ENCODE measurements at places on chromosomes 2 and 18.

- DNase-seq: peak; percentile 5
- H3K4me1 ChIP-seq: no peaks in the 10 kb centered on the region
- H3K36me3 ChIP-seq: no peaks in the 10 kb centered on the region
- H3K27me3 ChIP-seq: no peaks in the 10 kb centered on the region
These were observed 29.7 kb upstream of the GPC1 start for GRCh38 chr2:240405684-240406313.

DNA sequence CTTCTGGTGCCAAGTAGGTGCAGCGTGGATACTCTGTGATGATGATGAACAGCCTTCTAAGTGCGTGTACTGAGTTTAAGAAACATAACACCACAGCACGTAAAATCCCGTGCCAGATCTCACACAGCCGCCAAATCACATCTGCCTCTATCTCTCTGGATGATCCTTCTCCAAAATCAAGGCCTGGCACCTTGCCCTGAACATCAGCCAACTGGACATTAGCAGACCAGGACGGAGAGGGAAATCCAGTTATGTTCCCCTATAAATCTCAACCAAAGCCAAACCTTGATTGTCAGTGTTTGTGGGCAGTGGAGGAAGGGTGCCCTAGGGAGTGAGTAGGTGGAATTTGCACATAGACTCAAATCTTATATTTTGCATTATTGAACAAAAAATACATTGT, 164.3 kb downstream of the MIB1 start:
- H3K4me1 ChIP-seq: no peaks in the 10 kb centered on the region
- H3K27ac ChIP-seq: no peak overlapping the region
- H3K27me3 ChIP-seq: no peaks in the 10 kb centered on the region
- H3K36me3 ChIP-seq: no peaks in the 10 kb centered on the region
- no peak for DNase-seq
- H3K4me3 ChIP-seq: no peak overlapping the region

DNA sequence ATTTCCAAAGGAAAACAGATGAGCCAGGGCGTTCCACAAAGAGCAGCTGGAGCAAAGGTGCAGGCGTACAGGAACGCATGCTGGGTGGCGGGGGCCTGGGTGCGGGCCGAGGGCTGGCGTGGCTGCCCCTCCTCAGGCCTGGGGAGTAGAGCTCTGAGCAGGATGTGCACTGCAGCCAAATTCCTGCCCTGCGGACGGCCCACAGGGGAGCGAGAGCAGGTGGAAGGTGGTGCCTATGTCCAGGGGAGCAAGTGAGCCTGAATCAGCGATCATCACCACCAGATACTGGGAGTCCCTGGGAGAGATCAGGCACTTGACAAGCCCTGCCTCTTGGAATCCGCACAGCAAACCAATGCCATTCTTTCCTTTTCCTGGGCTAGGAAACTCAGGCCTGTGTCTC, 106.3 kb downstream of the GBX2 start:
- H3K4me3 ChIP-seq: no peak overlapping the region
- no peaks in the 10 kb centered on the region for H3K27me3 ChIP-seq
- H3K36me3 ChIP-seq: no peaks in the 10 kb centered on the region
- no peak overlapping the region for H3K27ac ChIP-seq
- H3K4me1 ChIP-seq: no peaks in the 10 kb centered on the region
- no peak for DNase-seq

DNA sequence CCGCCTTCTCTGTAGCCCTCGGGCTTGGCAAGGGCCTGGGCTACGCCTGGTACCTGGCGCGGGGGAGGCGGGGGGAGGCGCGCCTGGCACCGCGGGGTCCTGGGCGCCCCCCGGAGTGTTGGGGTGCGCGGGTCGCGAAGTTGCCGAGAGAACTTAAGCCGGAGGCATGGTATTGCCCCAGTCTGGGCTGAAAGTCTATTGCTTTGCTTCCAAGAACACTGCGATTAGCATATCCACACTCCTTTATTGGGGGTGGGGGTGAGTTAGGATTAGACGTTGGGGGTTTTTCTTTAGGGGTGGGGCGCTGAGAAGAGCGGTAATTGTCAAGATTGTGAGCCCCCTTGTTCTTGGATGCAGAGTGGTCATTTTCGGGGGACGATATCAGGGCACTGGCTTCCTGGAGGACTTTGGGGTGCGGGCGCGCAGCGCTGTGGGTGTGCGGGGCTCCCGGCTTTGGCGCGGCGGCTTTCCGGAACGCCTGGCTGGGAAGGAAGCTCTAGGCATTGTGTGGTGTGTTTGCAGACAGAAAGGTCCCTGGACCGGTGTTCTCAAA, 798 bp downstream of the TANC1 start:
- DNase-seq: no peak
- no peaks in the 10 kb centered on the region for H3K27me3 ChIP-seq
- H3K4me3 ChIP-seq: peak overlapping the region; percentile 62
- no peaks in the 10 kb centered on the region for H3K36me3 ChIP-seq

DNA sequence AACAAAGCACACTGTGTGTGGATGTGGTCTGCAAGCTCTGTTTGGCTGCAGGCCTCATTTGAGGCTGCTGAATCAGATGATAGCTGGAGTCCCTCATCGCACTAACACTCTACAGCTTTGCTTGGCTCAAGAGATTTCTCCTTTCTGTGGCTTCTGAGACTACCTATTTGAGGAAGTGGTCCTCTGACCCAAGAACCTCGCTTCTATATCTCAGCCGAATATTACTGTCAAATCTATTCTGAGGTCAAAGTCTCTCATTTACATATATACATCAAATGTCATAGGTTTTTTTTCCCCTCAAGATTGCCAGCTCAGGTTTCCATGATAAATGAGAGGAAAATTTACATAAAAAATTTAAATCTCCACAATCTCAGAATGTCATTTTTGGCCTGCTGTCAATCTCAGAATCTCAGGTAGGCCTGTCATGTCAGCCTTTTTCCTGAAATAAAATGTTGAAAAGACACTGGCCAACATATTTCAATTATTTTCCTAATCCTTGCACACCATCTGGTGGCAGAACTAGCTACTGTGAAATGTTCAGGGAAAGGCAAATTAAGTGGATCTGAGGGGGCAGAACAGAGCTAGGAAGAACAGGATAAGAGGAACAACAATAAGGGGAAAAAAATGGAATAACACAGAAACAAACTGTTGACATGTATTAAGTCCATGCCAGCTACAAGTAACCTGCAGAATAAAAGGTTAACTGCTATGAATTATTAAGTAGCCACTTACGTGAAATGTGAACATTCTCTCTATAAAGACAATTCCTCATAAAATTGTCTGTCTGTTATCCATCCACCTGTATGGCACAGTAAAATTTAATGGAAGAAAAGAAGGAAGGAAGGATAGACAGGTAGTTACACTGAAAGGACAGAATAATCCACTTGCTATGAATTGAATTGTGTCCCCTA, 39.3 kb downstream of the AP1S3 start:
- H3K4me1 ChIP-seq: peaks cover 14% of the 10 kb centered on the region
- H3K4me3 ChIP-seq: no peak overlapping the region
- H3K27ac ChIP-seq: peak overlapping the region; percentile 62
- DNase-seq: peak; percentile 71
- no peaks in the 10 kb centered on the region for H3K27me3 ChIP-seq

GRCh38 chr18:54906331-54907185, 52.7 kb downstream of the CCDC68 start:
- peaks cover 21% of the 10 kb centered on the region for H3K36me3 ChIP-seq
- H3K4me3 ChIP-seq: no peak overlapping the region
- no peaks in the 10 kb centered on the region for H3K4me1 ChIP-seq
- no peak overlapping the region for H3K27ac ChIP-seq
- DNase-seq: no peak
- H3K27me3 ChIP-seq: no peaks in the 10 kb centered on the region

DNA sequence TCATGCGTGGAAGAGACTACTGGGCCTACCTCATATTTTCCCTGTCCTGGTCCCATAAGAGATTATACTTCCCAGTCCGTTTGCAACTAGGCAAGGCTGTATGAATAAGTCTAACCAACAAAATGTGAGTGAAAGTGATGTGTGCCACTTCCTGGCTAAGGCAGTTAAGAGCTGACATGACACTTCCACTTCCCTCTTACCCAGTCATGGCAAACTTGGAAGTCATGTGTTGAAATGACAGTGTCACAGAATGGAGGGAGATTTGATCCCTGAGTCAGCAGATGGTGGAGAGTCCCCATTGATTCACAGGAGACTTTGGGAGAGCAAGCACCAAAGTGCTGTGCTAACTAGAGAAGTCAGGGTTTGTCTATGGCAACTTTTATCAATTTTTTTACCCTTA, 36.4 kb downstream of the TACR1 start:
- H3K36me3 ChIP-seq: no peaks in the 10 kb centered on the region
- no peak for DNase-seq
- H3K4me1 ChIP-seq: no peaks in the 10 kb centered on the region
- H3K4me3 ChIP-seq: no peak overlapping the region
- no peak overlapping the region for H3K27ac ChIP-seq
- H3K27me3 ChIP-seq: no peaks in the 10 kb centered on the region

DNA sequence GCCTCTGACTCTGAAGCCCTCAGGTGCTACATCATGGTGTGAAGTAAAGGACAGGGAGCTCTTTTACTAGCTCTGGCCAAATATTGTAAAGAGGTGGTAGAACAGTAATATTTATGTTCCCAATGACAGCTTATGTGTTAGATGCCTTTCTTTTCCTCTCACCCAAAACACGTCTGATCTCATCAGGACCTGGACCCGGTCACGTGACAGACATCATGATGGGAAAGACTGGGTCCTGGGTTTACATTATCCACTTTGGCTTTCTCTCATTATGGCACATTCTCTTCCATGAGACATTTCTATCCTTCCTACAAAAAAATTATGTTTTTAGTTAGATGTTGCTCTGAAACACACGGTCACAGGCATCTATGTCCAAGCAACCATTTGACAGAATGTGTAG, 548.7 kb upstream of the CDH7 start:
- H3K36me3 ChIP-seq: no peaks in the 10 kb centered on the region
- no peak overlapping the region for H3K4me3 ChIP-seq
- H3K27me3 ChIP-seq: no peaks in the 10 kb centered on the region
- no peak for DNase-seq
- no peaks in the 10 kb centered on the region for H3K4me1 ChIP-seq

DNA sequence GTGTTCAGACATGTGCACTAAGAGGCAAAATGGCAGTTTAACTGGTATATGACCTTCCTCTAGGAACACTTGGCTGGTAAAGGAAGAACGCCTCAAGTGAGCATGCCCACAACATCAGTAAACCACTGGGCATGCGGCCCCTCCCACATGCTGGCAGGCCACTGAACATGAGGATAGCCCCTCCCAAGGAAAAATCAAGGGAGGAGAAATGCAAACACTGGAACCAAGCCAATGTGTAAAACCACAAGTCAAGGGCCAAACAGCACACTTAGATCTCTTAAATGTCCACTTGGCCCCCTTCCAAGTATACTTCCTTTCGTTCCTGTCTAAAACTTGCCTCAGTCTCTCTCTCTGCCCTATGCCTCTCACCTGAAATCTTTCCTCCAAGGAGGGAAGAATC, 980.8 kb downstream of the TSN start:
- H3K27me3 ChIP-seq: no peaks in the 10 kb centered on the region
- no peak overlapping the region for H3K27ac ChIP-seq
- no peaks in the 10 kb centered on the region for H3K4me1 ChIP-seq
- H3K4me3 ChIP-seq: no peak overlapping the region
- peak; percentile 68 for DNase-seq

- H3K4me3 ChIP-seq: no peak overlapping the region
- no peaks in the 10 kb centered on the region for H3K36me3 ChIP-seq
- peak; percentile 38 for DNase-seq
- no peak overlapping the region for H3K27ac ChIP-seq
- H3K27me3 ChIP-seq: no peaks in the 10 kb centered on the region
- H3K4me1 ChIP-seq: no peaks in the 10 kb centered on the region
These were observed 145.4 kb downstream of the KLHL29 start for GRCh38 chr2:23530206-23530908.

DNA sequence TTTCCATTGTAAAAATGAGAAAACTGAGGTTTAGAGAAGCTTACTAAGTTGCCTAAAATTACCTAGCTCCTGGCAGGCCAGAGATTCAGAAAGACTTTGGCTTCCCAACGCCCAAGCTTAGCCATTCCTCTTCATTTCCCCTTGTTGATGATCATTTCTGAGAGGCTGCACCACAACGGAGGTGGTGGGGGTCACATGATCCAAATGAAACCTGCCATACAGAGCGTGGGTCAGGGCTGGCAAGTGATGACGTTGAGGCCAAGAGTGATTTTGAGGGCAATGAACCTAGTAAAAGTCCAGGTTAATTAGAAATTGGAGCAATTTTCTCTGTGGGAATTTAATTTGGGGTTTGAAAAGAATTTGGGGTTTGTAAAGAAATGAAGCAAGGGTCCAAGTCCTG, 109.9 kb downstream of the TMEM182 start:
- H3K4me3 ChIP-seq: no peak overlapping the region
- H3K36me3 ChIP-seq: no peaks in the 10 kb centered on the region
- H3K27ac ChIP-seq: no peak overlapping the region
- no peaks in the 10 kb centered on the region for H3K27me3 ChIP-seq
- no peak for DNase-seq

DNA sequence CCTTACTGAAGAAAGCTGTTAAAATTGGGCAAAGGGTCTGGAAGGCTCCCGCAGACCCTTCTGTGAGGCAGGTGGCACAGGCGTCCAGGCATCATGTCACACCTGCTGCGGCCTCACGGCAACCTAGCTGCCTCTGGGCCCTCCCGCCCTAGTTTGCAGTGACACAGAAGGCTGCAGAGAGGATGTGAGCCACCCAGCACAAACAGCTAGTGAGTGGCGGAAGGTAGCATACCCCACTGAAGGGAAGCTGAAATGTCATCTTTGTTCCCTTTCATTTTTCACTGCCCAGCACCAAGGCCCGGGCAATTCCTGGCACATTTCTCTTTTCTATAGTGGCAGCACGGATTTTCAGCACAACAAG, 53.8 kb downstream of the TRAPPC12 start:
- H3K4me3 ChIP-seq: no peak overlapping the region
- DNase-seq: no peak
- H3K27ac ChIP-seq: no peak overlapping the region

- no peak overlapping the region for H3K27ac ChIP-seq
- no peaks in the 10 kb centered on the region for H3K27me3 ChIP-seq
- H3K4me1 ChIP-seq: no peaks in the 10 kb centered on the region
- no peaks in the 10 kb centered on the region for H3K36me3 ChIP-seq
- H3K4me3 ChIP-seq: no peak overlapping the region
These were observed 108.9 kb downstream of the CD226 start for GRCh38 chr18:69838620-69839411.

GRCh38 chr2:873651-874580, 76.7 kb upstream of the SNTG2 start:
- no peaks in the 10 kb centered on the region for H3K27me3 ChIP-seq
- no peaks in the 10 kb centered on the region for H3K4me1 ChIP-seq
- H3K36me3 ChIP-seq: no peaks in the 10 kb centered on the region
- H3K27ac ChIP-seq: no peak overlapping the region

- H3K4me1 ChIP-seq: peaks cover 16% of the 10 kb centered on the region
- peaks cover 78% of the 10 kb centered on the region for H3K27me3 ChIP-seq
- H3K4me3 ChIP-seq: no peak overlapping the region
- H3K27ac ChIP-seq: no peak overlapping the region
- H3K36me3 ChIP-seq: no peaks in the 10 kb centered on the region
These were observed 14.3 kb upstream of the EN1 start for GRCh38 chr2:118861731-118862130.

- H3K4me3 ChIP-seq: no peak overlapping the region
- DNase-seq: no peak
- H3K27me3 ChIP-seq: no peaks in the 10 kb centered on the region
- no peak overlapping the region for H3K27ac ChIP-seq
These were observed 1144.1 kb downstream of the CNTNAP5 start for GRCh38 chr2:125169022-125169763.

GRCh38 chr18:35671966-35672603, 90.5 kb downstream of the GALNT1 start:
- peaks cover 8% of the 10 kb centered on the region for H3K36me3 ChIP-seq
- DNase-seq: no peak
